Activated T-cell treated with anti-CD3 and anti-CD28 coated beads for 24 hours (primary cell): ENCODE measurements at places on chromosomes 1 and 21.

DNA sequence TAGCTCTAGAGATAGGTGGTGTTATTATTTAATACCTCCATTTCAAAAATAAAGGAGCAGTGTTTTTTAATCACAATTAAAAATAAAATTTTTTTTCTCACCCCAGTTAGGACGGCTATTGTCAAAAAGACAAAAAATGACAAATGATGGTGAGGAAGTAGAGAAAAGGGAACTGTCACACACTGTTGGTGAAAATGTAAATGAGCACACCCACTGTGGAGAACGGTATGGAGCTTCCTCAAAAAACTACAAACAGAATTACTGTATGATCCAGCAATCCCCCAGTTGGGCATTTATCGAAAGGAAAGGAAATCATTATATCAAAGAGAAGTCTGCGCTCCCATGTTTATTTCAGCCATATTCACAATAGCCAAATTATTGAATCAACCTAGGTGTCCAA, 148.7 kb upstream of the NR5A2 start:
- no peak for DNase-seq

DNA sequence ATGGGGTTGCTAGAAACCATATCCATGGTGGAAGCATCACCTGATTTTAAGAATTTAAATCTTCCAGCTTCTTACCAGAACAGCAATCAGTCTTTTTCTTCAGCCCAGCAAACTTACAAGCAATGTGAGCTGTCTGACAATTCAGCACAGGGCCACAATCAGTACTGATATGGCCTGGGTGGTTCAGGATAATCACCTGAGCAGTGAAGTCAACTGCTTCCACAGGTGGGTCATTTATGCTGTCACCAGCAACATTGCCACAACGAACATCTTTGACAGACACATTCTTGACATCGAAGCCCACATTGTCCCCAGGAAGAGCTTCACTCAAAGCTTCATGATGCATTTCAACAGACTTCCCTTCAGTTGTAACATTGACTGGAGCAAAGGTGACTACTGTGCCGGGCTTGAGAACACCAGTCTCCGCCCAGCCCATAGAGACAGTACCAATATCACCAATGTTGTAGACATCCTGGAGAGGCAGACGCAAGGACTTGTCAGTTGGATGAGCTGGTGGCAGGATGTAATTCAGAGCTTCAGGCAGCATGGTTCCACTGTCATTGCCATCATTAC, 74.8 kb downstream of the SERINC2 start:
- DNase-seq = no peak

GRCh38 chr1:42004860-42005259, 86.1 kb upstream of the HIVEP3 start:
- DNase-seq = no peak

DNA sequence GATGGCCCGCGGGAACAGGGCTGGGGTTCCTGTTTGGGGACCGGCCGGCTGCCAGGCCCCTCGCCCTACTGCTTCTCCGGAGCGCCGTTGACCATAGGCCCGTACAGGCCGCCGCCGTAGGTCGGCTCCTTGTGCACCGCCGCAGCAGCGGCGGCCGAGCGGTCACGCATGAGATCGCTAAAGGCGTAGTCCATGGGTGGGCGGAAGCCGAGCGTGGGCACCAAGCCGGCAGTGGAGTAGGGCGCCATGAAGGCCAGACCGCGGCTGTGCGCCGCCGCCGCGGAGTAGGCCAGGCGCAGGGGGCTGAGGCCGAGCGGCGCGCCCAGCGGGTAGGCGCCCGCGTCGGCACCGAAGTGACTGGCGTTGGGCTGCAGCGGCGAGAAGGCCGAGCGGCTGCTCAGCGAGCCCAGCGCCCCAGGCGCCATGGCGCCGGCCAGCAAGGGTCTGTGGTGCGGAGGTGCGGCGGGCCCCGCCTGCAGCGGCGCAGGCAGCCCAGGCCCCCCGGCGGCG, 4.6 kb downstream of the DMRTA2 start:
- DNase-seq = no peak

GRCh38 chr1:66938613-66939012, 13.8 kb downstream of the MIER1 start:
- DNase-seq = no peak

- no peak for DNase-seq
These were observed 62.9 kb downstream of the PPP1R12B start for GRCh38 chr1:202411422-202411821.

DNA sequence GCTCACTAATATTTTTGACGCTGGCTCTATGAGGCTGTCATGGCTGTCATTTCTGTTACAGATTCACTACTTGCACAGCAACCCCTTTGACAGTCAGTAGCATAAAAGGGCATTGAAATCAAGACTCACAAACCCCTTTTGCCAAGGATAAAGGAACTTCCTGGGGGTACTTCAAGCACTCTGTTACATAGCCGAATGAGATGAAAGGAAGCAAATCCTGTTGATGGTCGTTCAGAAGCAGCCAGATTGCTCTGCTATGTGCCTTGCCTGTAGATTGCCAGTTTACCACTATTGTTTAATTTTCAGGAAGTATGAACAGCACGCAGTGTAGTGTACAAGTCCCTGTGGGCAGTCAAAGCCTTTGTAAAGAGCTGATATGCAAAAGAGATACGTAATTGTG, 296.2 kb downstream of the LRRIQ3 start:
- no peak for DNase-seq

- no peak for DNase-seq
These were observed 252.1 kb downstream of the FOXD2 start for GRCh38 chr1:47689894-47690293.

DNA sequence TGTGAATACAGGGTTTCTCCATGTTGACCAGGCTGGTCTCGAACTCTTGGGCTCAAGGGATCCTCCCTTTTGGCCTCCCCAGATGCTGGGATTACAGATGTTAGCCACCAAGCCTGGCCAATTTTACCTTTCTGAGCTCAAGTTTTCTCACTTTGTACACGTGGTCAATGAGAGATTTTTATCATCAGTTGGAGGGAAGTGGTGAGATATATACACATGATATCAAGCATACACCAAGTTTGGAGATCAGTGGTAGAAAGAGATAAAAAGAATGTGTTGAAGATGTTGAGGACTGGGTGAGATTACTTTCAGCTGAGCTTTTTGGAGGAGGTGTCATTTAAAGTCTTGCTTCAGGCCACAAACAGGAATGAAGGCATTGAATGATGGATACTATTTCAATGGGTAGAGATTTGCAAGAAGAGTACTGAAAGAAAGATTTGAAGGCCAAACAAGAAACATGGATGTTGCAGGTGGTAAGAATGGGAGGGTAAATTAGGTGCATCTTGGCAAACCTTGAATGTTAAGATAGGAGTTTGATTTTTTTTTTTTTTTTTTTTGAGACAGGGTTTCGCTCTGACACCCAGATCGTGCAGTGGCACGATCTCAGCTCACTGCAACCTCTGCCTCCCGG, 3.0 kb upstream of the SESN2 start:
- DNase-seq = no peak

- DNase-seq = no peak
These were observed 29.3 kb downstream of the RAB4A start for GRCh38 chr1:229300099-229300757.

DNA sequence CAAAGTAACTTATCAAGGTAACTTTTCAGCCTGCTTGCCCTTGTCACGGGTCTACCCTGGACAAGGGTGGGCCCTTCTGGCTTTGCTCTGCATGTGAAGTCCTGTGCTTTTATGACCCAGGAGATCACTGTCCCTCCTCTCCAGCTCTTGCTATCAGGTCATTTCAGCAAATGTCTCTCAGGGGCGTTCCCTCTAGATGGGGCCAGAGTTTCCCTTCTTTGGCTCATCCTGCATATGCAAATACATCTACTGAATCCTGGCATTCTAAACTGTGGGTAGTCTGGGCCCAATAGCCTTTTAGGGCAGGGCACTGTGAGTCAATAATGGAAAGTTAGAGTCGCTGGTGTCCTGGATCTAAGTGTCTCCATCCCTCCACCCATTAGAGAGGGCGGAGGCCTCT, 366.9 kb upstream of the USP24 start:
- no peak for DNase-seq

DNA sequence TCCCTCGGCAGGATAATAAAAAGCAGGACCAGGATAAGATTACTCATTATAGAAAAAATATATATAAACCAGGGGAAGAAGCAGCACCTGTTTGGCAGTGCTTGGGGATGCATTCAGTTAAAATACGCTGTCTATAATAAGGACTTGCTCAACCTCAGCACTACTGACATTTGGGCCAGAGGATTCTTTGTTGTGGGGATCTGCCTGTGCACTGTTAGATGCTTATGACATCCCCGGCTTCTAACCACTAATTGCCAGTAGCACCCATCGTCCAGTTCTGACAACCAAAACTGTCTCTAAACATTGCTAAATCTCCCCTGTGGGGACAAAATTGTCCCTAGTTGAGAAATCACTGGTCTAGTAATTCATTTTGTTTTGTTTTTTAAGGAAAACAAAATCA, 242.1 kb downstream of the SLC45A1 start:
- no peak for DNase-seq

- DNase-seq = no peak
These were observed 8.0 kb downstream of the LMO4 start for GRCh38 chr1:87336623-87337067.

DNA sequence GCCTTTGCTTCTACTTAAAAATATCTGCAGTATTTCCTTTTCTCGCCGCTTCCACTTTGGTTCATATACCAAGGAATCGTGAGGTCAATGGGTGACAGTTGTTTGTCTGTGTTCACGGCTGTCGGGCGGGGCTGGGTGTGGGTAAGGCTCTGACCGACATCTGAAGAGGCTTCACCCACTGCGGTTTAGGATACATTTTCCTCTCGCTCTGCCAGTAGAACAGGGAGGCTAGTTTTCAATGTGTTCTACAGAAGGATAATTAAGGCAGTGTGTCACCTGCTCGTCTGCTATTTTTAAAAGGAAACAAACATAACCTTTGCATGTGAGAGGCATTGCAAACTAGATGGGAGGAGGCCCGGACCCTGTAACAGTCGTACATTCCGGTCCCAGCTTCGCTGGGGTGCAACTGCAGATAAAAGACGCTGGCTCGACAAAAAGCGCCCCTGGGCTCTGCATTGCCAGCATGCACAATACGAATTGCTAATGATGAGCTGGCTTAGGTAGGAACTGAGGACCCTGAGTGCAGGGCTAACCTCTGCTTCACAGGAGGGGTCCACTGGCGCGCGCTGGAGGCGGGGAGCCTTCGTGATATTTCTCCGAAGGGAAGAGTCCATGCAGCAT, 8.5 kb upstream of the ERG start:
- DNase-seq = no peak

GRCh38 chr1:68216089-68216772, 16.1 kb downstream of the WLS start:
- no peak for DNase-seq

GRCh38 chr1:7233646-7234470, 448.6 kb downstream of the CAMTA1 start:
- DNase-seq = no peak

GRCh38 chr1:207904391-207904790, 6.5 kb downstream of the CD34 start:
- no peak for DNase-seq

- DNase-seq = no peak
These were observed 852 bp downstream of the RGS7 start for GRCh38 chr1:241356187-241356518.

GRCh38 chr1:185014941-185015340, 30.4 kb upstream of the RNF2 start:
- DNase-seq = no peak

GRCh38 chr1:11044849-11045427, 2.1 kb downstream of the MASP2 start:
- DNase-seq = no peak

DNA sequence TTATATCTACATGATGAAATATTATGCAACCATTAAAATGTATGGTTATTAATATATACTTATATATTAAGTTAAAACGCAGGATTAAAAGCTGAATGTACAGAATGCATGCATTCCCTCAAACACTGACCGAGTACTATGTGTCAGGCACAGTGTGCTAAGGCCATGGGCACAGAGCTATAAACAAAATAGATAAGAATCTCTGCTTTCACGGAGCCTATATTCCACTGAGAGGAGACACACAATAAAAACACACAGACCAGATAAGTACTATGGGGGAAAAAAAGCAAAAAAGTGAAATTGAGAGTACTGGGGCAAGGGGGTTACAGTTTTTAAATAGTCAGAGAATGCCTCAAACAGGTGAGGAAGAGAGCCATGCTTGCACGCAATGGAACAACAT, 62.7 kb downstream of the GPATCH2 start:
- no peak for DNase-seq

- DNase-seq = peak; percentile 11
These were observed 359 bp downstream of the LRRC3 start for GRCh38 chr21:44455524-44456213.

GRCh38 chr1:201016943-201017827, 6.3 kb downstream of the KIF21B start:
- no peak for DNase-seq

GRCh38 chr1:70863239-70863638, 184.4 kb downstream of the PTGER3 start:
- DNase-seq = no peak

DNA sequence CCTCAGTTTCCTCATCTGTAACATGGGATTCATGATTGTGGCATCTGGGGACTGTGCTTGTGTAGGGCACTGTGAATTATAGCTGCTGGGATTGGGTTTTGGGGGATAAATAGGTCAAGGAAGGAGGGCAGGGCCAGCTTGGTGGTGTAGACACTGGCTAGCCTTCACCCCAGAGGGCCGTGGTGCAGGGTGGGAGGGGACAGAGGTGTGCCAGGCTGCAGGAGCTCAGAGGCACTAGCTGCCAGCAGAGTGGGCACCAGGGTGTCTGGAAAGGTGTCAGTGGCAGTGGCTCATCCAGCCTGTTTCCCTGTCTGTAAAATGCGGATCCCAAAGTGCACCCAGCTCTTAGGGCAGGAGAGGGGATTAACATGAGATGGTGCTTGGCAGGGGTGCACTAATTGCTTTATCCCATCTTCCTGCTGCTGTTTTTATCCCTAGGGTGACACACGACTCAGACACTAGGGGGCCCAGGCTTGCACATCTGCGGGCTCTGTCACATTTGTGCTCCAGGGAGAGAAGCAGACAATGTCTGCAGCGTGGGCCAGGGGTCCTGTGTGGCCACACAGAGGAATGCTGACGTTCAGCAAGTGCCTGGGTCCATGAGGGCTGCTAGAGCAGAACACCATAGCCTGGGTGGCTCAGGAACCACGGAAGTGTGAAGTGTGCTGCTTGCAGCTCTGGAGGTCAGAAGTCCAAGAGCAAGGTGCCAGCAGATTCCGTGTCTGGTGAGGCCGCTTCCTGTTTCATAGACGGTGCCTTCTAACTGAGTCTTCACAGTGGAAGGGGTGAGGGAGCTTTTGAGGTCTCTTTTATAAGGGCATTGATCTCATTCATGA, 19.3 kb downstream of the OBSCN start:
- DNase-seq = no peak

- no peak for DNase-seq
These were observed 2.7 kb downstream of the RAB29 start for GRCh38 chr1:205772607-205773032.
